ENCODE measurements at places on chromosomes 6 and 20.
A peak's percentile ranks its signal among the peaks of the same experiment; 100 is the strongest.

DNA sequence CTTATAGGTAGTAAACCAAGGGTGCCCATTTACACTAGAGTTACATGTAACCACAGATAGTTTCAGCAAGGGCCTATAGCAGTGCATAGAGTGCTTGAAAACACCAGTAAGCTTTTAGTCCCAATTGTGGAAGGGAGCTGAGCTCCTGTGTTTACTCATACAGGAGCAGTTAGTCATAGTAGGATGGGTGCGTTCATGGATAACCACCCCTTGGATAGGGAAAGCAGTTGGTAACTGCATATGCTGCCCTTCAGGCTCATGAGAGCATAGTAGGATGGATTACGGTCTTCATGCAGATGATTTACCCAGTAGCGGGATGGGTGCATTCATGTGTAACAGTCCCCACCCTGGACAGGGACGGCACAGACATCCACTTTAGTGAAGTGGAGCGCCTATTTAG is 45.1 kb downstream of the OR2B6 start:
- DNase-seq: no peak

DNA sequence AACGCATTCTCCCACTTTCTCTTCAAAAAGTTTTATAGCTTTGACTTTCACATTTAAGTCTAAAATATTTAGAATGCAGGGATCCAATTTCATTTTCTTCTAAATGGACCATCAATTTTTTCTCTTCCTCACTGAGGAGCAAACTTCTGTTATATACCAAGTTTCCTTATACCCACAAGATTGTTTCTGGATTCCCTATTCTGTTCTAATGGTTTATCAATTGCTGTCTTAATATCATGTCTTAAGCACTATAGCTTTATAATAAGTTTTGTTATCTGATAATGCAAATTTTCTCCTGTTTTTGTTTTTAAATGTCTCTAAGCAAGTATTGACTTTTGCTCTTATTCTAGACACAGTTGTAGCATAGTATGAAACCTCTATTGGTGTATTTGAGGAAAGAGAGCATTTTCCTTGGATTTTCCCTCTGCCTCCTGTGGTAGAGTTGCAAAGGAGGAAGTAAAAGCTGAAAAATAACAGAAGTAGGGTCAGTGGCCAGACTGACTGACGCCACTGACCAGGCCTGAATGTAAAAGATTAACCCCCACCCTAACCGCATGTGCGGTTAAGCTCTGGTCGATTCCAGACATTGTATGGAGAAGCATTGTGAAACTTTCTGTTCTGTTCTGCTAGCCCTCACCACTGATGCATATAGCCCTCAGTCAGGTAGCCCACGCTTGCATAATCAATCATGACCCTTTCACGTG is 40.3 kb downstream of the GPX5 start:
- DNase-seq: no peak

DNA sequence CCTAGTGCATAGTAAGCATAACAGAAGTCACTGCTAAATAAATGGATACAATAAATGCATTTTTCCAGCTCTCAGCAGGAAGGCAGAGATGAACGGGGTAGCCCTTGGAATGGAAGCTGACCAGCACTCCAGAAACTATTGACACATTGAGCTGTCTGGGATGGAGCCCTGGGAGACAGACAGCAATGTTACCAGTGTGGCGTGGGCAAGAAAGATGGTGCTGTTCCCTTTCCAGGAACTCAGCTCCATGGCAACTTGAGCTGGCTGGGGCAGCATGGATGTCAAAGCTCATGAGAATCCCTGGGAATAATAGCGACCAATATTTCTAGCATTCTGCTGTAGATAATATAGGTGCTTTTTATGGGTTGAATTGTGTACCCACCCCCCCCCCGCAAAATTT is 104.3 kb upstream of the PTPRT start:
- DNase-seq: no peak

DNA sequence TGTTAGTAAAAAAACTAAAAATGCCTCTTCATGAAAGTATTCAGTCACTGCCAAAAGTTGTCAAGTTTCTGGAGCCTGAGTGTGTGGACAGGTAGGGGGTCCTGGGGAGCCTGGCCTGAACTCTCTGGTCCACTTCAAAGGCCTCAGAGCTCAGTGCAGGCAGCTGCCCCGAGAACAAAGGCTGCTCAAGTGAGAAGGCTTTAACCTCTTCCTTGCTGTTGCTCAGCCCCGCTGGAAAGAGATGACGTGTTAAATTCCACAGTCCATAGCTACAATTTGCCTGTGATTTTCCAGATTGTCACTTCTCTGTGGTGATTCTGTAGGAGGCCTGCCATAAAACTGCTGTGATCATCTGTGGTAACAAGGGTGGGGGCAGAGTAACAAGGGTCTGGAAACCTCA is 96.9 kb downstream of the FAM120B start:
- DNase-seq: no peak

DNA sequence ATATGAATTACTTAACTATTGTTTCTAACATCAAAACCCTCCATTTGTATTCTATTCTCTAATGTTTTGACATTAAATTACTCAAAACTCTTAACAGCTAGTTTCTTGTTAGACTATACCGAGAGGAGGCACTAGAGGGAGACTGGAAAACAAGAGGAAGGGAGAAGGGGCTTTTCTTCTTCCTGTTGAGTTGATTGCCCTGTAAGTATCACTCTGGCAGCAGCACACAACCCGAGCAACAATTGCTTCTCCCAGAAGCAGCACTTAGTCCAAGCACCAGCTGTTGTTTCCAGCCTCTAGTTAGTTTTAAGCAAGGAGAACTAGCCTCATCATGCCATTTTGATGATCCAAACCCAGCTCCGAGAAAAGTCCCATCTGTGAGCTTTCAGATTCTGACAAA is 603.8 kb downstream of the PRKN start:
- DNase-seq: no peak

GRCh38 chr20:48815537-48815936 is 12.3 kb downstream of the PREX1 start:
- no peak for DNase-seq

GRCh38 chr6:106069478-106069877 is 16.7 kb upstream of the PRDM1 start:
- no peak for DNase-seq

- DNase-seq: no peak
Observed at GRCh38 chr6:159464816-159465215, 228.2 kb downstream of the SOD2 start.

DNA sequence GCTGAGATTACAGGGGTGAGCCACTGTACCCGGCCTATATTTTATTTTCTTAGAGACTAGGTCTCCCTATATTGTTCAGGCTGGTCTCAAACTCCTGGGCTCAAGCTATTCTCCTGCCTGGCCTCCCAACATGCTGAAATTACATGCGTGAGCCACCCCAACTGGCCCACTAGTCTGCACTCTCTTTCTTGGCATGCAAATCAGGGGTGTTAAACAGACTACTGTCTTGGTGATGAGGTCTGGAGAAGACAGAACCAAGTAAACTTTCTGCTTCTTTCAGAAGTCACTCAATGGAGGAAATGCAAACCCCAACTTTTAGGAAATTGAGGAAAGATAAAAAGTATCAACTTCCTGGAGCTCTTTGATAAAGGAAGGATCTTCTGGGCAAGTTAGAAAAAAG is 8.0 kb upstream of the TUBB2B start:
- DNase-seq: no peak

GRCh38 chr6:30672445-30673253 is at the start of gene DHX16:
Gene DHX16 (minus strand): TSS chr6:30673006. CDS start chr6:30672841, 165 bp downstream.
- peak; percentile 97 for DNase-seq

DNA sequence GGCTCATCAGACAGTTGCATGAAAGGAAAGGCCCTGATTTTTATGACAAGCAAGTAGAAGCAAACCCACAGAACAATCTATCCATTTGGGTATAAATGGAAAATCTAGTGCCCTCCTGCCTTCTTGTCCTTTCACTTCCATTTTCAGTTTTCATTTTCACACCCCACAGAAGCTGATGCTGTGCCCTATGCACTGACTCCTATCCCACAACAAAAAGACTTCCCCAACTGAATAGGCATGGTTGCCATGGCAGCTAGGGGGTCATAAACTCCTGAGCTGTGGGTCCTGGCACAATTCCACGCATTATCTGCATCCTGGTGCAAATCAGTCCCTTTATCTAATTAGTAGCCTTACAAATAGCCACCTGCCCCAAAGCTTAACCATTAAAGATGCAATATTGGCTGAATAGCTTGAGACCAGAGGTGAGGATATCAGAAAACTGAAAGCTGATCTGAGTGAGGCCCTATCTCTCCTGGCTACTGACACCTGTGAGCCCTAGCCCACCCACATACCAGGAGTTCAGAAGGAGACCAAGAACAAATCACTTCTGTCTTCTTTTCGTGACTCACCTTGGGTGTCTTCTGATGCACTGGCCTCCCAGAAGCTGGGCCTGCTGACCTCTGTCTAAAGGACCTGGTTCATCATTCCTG is 34.9 kb upstream of the HEY2 start:
- DNase-seq: no peak
